ENCODE measurements at places on chromosomes 4 and X. TPM values are rescaled to one million over a fixed set of nuclear protein-coding genes. Genes with fewer than 3 reads are reported as not detected.

- no peak for DNase-seq
Measured at GRCh38 chrX:48490661-48491060, 14.7 kb downstream of the FTSJ1 start.

DNA sequence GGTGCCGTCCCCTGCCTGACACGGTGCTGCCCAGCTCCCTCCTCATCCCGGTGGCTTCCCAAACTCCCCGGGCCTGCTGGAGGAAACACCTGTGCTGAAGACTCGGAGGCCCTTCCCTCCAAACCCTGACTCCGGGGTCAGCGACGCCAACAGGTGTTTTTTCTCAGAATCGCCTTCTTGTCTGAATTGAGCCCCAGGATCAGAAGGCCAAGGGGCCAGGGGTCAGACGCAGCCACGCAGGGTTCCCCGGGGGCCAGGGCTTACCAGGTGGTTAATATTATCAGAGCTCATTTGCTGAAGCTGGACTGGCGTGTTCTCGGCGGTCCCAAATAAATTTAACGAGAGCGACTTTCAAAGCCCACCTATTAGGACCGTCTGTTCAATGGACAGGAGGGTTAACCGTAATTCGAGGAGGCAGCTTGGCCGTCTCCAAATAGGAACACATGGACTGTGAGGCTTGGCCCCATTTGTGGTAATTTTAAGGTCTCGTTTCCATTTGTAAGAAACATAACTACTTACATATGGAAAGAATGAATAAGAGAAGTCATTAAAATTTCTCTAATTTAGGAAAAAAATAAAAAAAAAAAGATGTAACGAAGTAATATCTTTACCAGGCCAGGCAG, 239.3 kb downstream of the CRLF2 start:
- no peak for DNase-seq

DNA sequence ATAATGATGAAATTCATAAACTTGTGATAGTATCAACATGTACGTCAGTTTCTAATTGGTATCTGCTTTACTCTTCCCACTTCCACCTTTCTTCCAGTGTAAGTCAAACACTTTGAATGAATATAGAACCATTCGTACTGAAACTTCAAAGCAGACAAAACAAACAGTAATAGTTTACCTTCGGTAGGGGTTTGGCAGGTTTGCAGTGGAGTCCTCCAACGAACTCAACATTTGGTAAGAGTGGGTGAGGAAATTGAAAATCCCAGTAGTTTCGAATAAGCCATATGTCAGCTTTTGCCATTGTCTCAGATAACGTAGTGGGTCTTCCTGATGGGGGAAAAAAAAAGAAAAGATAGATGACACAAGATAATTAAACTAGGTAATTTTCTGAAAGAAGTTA, 2.2 kb downstream of the UGT2B4 start:
- no peak for DNase-seq

DNA sequence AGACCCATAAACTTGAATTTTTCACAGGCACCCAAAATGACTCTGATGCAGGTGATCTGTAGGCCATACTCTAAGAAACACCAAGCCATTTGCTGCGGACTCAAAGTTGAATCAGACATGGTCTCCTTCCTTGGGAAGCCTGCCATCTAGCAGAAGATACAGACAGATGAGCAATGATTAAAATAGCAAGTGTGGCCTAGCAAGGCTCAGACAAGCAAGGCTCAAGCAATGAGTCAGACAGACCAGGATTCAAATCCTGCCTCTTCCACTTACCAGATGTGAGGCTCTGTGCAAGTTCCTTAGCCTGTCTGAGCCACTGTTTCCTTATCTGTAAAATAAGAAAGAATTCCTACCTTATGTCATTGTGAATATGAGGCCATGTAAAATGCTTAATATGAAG, 2.3 kb downstream of the CCDC149 start:
- DNase-seq = no peak

DNA sequence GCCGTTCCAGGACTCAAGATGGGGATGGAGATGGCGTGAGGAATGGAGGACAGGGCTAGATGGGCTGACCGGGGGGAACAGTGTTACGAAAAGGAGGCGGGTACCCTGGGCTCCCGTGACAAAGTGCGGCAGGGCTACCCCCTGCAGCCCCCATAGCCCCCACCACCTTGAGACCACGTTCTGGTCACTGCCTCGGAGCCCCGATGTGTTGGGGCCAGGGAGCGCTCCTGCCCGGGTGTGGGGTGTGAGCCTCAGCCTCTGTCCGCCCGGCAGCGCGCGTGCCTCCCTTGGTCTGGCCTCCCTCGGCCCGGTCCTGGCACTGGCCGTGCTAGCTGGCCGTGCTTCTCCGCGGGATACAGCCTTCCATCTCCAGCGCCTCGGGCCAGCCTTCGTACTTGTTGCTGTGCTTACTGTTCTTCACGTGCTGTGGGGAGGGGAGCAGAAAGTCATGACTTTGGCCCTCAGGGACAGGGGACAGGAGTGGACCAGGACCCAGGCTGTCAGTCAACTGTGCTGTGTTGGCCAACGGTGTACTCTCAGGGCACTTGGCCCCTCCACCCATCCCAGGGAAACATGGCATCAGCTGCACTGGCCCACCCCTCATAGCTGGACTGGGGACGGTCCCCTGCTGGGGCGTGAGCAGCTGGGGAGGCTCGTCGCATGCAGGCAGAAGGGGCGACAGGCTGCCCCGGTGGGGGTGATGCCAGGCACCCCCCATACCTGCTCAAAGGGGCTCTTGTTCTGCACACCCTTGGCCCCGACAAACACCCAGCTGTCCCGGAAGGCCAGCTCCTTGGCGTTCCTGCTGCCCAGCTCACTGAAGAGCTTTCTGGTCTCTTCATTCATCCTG, 9.3 kb downstream of the FAM3A start:
- no peak for DNase-seq

The PPEF2 gene
- total RNA-seq = 0.40 TPM

GRCh38 chr4:83115656-83116285, 1.2 kb upstream of the PLAC8 start:
- DNase-seq = no peak

- DNase-seq = no peak
Measured at GRCh38 chrX:71301195-71301924, at the start of gene ITGB1BP2. ITGB1BP2 (plus strand) TSS chrX:71301750; CDS start chrX:71301807, 57 bp downstream.

The SLC6A14 gene
- total RNA-seq = not detected

DNA sequence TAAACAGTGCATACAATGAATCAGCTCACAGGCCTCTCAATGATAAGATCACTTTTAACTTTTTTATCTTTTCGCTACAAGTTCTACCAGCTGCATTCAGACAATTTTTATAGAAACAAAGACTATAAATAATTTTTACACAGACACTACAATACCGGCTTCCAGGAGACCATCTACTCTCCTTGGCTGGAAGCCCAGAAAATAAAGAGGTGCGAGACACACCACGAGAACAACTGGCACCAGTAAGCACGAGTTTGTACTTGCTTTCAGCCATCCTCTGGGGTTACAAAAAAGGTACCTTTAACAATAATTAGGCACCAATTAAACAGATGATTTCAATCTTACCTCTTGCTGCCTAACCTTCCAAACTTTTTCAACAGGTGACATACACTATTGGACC, 11.2 kb upstream of the PRDX4 start:
- DNase-seq = no peak

DNA sequence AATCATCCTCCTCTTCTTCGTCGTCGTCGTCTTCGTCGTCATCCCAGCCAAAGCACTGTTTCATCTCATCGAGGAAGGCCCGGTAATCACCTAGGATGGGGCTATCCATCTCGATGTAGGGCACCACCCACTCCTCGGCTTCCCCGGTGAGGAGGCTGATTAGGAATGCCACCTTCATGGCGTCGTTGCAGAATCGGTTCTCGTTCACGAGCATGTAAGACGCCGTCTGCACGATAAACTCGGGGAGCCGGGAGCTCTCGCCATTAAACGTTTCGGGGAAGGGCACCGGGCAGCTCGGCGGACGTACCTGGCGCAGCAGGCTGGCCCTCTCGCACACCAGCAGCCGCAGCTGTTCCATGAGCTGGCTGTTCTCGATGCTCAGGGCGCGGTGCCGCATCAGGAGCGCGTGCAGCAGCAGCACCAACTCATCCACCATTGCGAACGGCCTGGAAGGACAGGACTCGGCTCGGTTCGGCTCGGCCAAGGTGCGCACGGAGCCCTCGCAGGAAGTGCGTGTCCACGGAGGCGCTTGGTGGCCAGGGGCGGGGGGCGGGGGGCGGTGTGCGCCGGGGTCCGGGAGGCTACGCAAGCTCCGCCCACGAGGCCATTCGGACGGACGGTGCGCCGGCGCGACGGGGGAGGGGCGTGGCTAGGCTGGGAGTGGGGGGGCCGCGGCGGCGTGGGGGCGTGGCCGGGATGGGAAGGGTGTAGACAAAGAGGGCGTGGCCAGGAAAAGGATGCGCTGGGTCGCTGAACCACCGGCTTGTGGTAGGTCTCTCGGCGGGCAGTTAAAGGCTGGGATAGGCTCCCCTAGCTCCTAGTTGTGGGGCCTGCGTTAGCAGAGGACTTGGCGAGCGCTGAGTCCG, at the start of gene LDOC1:
TSS of gene LDOC1 (minus strand) at position 544 of the 866 bp plus-strand sequence. CDS start at position 436, 108 bp downstream.
- peak; percentile 88 for DNase-seq

The F8A3 gene
- 0.27 TPM for total RNA-seq

The TRIM60 gene
- total RNA-seq = not detected

The SPANXB1 gene
- total RNA-seq = not detected

DNA sequence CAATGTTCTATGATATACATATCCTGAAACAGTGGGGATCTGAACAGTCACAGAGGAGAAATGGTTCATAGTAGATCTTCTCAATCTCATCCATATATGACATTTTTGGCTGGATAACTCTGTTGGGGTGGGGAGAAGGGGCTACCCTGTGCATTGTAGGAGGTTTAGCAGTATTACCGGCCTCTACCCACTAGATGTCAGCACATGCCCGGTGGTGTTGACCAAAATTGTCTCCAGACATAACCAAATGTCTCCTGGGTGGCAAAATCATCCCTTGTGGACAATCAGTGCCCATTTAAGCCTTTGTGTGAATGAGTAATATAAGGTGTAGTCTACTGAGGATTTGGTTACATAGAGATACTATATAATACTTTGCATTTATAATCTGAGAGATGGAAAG, 89.9 kb downstream of the PLS3 start:
- DNase-seq = peak; percentile 26

The ATP8A1 gene
- total RNA-seq = 23.9 TPM

The STBD1 gene
- total RNA-seq = 0.63 TPM

- DNase-seq = no peak
Measured at GRCh38 chr4:45294464-45294863, 568.1 kb upstream of the GNPDA2 start.

- no peak for DNase-seq
Measured at GRCh38 chr4:141540643-141541042, 95.7 kb upstream of the IL15 start.

- no peak for DNase-seq
Measured at GRCh38 chrX:54695816-54696487, 102.1 kb downstream of the ITIH6 start.

The CXCL3 gene
- not detected for total RNA-seq

GRCh38 chr4:123804196-123804721, 407.7 kb downstream of the SPRY1 start:
- DNase-seq = no peak

- DNase-seq = no peak
Measured at GRCh38 chr4:54371173-54371572, 142.1 kb downstream of the PDGFRA start.

DNA sequence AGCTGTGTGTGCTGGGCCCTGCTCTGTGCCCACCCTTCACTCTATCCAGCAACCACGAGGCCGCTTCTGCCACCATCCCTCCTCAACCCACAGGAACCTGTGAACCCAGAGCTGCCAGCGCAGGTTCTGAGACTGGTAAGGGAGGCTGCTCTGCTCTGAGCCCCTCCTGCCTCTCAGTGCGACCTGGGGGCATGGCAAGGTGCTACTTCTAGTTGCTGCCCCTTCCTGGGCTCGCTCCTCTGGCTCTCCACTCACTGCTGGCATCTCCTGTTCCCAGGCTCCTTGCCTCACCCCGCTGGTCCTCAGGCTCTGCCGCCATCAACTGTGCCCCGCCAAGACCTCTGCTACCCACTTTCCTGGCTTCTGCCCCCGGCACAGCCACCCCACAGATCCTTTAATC, 39.3 kb downstream of the RNF212 start:
- DNase-seq = no peak

The TMSB15C gene
- 1.6 TPM for total RNA-seq

The TMEM154 gene
- total RNA-seq = 20.8 TPM

DNA sequence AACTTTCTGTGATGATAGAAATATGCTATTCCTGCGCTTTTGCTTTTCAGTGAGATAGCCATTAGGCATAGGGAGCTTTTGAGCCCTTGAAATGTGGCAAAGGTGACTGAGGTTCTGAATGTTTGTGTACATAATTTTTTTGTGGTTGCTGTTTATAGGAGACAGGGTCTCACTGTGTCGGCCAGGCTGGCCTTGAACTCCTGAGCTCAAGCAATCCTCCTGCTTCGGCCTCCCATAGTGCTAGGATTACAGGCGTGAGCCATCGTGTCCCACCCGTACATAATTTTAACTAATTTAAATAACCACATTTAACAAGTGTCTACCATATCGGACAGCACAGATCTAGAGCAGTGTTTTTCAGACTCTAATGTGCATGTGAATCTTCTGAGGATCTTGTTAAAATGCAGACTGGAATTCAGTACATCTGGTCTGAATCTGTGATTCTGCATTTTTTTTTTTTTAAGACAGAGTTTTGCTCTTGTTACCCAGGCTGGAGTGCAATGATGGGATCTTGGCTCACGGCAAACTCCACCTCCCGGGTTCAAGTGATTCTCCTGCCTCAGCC, 45.3 kb downstream of the CASP6 start:
- DNase-seq = no peak

DNA sequence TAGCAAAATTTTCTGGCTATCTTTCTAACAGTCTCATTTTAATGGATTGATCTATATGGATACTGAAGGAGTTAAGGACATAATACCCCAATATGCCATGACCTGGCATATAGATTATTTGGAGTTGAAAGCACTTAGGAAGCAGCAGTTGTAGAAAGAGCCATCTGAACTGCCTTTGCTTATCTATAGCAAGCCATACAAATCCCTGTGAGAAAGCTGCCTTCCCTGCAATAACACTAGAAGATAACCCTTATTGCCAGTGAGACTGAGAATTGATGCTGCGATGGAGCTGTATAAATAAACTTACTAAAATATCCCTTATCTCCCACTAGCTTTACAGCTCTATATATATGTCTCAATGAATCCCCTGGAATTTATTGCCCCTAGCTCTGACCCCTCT, 346.3 kb downstream of the TECRL start:
- DNase-seq = no peak

The BST1 gene
- total RNA-seq = 0.67 TPM

DNA sequence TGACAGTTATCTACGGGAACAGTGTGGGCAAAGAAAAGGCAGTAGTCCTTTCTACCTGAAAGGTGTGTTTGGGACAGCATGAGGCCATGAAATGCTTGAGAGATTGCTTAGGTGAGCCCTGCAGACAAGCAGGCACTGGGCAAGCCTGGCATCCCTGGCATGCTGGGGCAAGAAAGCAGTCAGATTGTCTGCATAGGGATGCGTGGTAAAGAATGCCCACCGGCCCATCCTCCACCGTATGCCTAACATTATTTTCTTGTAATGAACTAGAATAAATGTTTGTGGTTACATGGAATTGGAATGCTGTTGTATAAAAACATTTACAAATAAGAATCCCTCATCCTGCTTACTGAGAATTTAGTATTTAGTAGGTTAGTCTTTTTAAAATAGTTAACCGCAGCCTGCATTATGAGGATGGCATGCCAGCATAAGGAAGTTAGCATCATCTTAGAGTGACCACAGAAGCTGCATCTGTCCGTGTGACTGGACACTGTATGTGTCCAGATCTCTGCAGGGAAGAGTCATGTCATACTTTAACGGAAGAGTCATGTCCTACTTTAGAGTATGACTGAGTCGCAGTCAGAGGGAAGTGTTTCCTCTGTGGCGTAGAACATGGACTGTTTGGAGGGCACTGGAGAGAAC, 18.9 kb downstream of the ZBTB49 start:
- no peak for DNase-seq

The FGF16 gene
- total RNA-seq = not detected
